CD4-positive, alpha-beta T cell treated with Interleukin-12 subunit alpha and Interleukin-12 subunit beta, for 1 hour (primary cell): ENCODE measurements at places on chromosomes 4 and X.
A peak's percentile ranks its signal among the peaks of the same experiment; 100 is the strongest.

GRCh38 chrX:54093571-54093970, 49.3 kb upstream of the PHF8 start:
- no peak for DNase-seq

GRCh38 chr4:71009890-71010588, 16.6 kb downstream of the DCK start:
- peak; percentile 42 for DNase-seq

DNA sequence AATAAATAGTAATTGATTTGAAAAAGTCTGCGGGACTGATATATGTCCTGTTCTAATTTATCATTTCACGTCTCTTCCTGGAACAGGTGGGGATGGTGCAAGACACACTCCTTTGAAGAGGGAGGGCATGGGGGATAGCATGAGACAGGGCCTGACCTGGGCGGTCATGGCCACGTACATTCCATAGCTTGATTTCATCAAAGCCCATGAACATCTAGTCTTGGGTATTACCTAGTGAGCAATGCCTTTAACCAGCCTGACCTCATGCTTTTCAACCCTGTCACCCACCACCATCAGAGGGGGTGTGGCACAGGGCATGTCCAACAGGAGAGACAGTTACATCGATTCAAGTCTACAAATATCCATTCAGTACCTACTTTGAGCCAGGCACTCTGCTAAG, 52.3 kb upstream of the HOPX start:
- no peak for DNase-seq

- DNase-seq, result peak; percentile 63
These were observed 14.4 kb upstream of the RAB40A start for GRCh38 chrX:103533511-103534216.

DNA sequence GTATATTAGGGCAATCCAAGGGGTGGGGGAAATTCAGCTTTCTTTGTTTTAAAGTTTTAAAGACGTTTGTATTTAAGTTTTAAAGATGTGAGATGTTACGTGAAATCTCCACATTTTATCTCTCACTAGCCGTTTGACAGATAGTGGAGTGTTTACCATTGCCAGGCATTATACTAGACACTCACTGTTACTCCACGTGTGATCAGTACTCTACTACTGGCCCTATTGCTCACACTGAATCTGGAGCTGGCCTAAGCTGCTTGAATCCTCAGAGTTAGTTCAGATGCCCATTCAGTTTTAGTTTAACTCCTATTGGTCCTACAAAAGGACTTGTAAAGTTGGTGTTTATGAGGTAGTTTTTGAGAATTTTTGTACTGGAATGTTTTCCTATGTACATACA, 4.5 kb downstream of the ADAD1 start:
- no peak for DNase-seq

- no peak for DNase-seq
These were observed 94.1 kb upstream of the GALNT7 start for GRCh38 chr4:173074501-173074946.

- DNase-seq, result no peak
These were observed 600.6 kb downstream of the ANKRD50 start for GRCh38 chr4:124111922-124112321.

DNA sequence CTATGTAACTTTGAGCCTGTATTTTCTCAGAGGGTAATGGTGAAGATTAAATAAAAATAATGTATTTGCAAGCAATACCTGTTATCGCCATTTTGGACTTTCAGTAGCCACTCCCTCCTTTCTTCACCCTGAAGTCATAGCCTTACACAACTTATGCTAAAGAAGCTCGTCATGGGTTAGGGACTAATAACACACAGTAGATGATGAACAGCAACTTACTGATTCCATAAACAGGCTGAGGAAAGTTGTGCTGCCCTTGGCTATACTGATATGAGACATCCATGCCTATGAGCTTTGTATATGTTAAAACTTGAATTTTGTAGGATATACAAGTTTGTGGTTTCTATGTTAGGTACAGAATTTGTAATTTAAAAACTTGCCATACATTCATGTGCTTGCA, 31.7 kb upstream of the EIF1AX start:
- DNase-seq, result no peak

DNA sequence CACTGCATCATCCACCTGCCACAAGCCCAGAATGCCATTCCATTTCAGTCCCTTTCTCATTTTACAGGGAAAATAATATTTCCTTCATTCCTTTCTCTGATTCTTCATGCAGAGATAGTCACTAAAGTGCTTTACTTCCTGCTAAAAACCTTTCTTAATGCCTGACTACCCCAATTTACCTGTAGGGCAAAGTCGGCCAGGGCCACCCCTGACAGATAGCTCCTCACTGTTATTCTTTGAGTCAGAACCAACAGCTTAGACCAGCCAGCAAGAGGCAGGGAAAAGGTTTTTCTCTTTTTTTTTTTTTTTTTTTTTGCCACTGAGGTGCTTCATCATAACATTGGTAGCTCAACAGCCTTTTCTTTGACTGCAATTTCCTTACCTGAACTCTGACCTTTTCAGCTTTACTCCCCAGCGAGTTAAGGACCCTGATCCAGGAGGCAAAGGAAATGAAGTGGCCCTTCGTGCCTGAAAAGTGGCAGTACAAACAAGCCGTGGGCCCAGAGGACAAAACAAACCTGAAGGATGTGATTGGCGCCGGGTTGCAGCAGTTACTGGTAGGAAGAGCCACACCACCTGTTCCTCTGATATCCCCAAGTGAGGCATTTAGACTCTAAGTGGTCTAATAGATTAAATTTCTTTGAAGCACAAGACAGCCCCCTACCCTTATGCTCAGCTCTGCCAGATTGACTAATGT, 85.0 kb downstream of the ALPK1 start:
- DNase-seq, result no peak

GRCh38 chr4:15912961-15913630, 25.4 kb downstream of the FGFBP1 start:
- DNase-seq, result no peak

DNA sequence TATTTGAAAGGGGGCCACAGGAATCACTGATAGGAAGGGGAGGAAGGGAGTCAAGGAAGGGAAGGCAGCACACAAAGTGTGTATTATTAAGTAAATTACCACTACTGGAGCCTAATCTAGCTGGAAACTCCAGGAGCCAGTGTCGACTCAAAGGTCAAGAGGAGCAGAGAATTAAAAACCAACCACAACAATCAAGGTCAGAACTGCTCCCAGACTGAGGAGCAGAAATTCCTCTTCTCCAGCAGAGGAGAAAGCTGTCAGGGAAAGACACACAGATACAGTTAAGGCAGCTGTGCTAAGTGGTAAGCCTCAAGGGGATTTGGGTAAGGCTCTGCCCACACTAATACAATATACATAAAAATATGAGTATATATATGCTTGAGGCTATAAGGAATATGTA, 87.5 kb upstream of the PTPN13 start:
- DNase-seq, result no peak

DNA sequence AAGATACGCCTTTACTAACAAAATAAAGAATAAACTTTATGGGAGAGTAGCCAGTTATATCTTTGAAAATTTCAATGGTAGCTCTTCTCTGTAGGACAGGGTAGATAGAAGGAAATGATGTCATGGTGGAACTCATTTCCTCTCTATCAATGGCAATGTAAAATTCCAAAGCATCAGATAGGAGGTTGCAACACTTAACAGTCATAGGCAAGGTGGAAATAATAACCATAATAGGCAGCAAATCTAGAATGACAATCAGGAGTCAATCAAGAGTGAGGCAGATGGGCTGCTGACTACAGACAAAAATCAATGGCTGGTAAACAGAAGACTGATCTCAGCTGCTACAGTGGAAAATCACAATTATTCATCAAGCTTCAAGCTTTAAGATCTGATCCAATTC, 53.9 kb upstream of the TET2 start:
- DNase-seq, result no peak

DNA sequence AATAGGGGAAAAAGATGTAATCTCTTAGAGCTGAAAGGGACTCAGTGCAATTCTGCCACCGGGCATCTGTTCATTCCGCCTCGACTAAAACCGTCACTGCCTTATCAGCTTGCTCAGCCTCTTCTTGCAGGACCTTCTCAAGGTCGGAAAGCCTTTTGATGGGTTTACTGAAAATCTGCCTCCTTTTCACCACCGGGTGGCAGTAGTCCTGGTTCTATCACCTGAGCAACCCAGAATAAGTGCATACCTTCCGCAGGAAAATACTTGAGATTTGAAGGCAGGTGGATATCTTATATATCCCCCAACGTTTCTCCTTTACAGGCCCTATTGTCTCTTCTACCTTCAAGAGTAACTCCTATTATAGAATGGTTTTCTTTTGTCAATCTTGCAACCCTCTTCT, 103.4 kb upstream of the PAK3 start:
- DNase-seq, result peak; percentile 46

DNA sequence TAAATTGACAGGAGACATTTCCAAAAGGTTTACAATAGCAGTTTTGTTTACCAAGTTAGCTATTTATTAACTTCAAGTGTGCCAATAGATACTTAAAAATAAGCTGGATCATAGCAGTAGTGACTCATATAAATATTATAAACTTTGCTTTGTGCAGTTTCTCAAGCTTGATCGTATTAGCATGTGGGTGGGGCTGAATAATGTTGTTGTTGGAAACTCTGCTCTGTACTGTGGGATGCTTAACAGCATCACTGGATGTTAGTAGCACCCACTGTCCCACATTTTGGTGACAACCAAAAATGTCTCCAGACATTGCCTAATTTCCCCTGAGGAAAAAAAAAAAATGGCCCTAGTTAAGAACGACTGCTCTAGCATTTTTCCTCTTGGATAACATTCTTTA, 855.2 kb upstream of the ADGRL3 start:
- no peak for DNase-seq

- DNase-seq, result no peak
These were observed 55.7 kb upstream of the PPARGC1A start for GRCh38 chr4:23945451-23946017.

DNA sequence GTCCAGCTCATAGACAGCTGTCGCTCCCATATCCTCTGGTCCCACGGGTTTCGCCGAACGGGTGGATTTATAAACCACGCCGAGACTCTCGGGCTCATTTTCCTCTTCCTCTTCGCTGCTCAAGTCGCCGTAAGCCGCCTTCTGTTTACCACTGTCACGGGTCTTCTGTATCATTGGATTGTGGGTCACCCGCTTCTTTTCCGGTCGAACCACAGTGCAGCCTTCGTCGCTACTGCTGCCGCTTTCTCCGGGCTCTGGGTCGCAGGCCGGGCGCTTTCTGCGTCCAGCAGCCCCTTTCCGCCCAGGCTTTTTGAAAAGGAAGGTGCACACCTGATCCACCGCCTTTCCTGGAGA, 311 bp downstream of the RNF113A start:
- no peak for DNase-seq

DNA sequence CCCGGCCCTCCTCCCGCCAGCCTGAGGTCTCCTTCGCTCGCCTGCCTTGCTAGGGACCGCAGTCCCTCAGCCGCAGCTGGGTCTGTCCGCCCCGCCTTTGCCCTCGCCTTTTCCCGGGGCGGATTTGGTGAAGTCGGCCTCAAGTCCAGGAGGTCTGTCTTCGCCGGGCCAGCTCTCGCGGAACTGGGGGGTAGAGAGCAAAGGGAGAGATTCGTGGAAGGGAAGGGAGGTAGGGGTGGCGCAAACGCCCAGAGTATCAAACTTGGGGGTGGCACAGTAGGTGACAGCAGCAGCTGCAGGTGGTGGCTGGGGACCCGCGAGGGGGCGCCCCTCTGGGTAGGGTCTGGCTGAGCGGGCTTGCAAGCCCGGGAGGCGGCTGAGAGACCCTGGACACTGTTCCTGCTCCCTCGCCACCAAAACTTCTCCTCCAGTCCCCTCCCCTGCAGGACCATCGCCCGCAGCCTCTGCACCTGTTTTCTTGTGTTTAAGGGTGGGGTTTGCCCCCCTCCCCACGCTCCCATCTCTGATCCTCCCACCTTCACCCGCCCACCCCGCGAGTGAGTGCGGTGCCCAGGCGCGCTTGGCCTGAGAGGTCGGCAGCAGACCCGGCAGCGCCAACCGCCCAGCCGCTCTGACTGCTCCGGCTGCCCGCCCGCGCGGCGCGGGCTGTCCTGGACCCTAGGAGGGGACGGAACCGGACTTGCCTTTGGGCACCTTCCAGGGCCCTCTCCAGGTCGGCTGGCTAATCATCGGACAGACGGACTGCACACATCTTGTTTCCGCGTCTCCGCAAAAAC, at the start of gene NPY2R:
NPY2R (plus strand) TSS at position 379 of the 797 bp plus-strand sequence. CDS start 5,304 bp downstream, outside the sequence.
- no peak for DNase-seq

DNA sequence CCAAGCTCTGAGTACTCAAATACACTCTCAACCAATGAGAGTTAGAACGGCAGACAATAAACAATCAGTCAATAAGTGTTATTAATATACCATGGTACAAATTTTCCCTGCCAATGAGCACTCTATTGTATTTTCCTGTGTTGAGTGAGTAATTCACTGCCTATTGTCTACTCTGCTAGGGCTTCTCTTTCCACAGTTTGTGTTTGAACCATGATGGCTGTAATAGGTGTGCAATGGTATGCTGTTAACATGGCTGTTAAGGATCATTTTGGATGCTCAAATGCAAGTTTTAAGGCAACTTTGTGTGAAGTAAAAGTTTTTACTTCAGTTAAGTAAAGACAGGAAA, 41.2 kb downstream of the RPS6KA3 start:
- no peak for DNase-seq

- no peak for DNase-seq
These were observed 236.9 kb downstream of the DCLK2 start for GRCh38 chr4:150315175-150315574.
